ENCODE measurements at places on chromosomes 12 and 14. TPM values are rescaled to one million over a fixed set of nuclear protein-coding genes. Genes with fewer than 3 reads are reported as not detected.
A peak's percentile ranks its signal among the peaks of the same experiment; 100 is the strongest.

PTGDR gene
- 0.66 TPM for total RNA-seq

DNA sequence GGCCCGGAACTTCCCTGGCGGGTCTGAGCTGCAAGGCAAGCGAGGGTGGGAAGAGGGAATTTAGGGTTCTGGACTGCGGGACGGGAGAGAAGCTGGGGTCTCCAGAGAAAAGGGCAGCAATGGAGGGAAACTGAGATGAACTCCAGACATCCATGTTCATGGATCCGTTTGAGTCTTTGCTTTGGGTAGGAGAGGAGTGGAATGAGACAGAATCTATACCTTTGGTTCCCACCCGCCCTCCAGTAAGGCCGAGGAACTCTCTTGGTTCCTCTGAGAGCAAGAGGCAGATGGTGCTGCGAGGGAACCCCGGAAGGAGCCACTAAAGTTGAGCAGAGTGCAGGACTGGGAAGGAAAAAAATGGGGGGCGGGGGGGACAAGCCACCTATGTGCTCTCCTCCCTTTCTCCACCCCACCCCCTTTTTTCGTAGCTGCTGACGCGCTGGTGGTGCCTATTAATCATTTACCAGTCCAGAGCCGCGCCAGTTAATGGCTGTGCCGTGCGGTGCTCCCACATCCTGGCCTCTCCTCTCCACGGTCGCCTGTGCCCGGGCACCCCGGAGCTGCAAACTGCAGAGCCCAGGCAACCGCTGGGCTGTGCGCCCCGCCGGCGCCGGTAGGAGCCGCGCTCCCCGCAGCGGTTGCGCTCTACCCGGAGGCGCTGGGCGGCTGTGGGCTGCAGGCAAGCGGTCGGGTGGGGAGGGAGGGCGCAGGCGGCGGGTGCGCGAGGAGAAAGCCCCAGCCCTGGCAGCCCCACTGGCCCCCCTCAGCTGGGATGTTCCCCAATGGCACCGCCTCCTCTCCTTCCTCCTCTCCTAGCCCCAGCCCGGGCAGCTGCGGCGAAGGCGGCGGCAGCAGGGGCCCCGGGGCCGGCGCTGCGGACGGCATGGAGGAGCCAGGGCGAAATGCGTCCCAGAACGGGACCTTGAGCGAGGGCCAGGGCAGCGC lies 1.2 kb downstream of the SSTR1 start:
- DNase-seq = no peak

DNA sequence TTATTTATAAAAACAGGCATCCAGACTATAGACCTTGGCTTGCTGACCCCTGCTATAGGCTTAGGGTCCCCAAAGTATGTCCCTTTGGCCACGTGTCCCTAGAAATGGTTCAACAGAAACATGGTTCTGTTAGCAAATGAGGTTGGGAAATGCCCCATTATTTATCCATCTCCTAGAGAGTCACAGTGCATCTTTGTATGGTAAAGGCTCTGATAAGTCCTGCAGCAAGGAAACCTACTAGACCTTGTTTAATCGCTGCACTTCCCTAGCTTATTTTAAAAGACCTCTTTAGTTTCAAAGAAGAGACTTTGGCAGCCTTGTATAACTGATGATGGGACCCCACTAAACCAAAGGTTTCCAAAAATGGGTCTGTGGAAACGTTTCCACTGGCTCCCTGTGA lies 471.5 kb downstream of the MED13L start:
- no peak for DNase-seq

GRCh38 chr12:66210840-66211239 lies 21.8 kb downstream of the IRAK3 start:
- no peak for DNase-seq

ACSM4 gene
- not detected for total RNA-seq

- DNase-seq = no peak
Measured at GRCh38 chr14:85358136-85358785, 171.7 kb upstream of the FLRT2 start.

GRCh38 chr12:18054925-18055619 lies 34.9 kb downstream of the RERGL start:
- no peak for DNase-seq

DNA sequence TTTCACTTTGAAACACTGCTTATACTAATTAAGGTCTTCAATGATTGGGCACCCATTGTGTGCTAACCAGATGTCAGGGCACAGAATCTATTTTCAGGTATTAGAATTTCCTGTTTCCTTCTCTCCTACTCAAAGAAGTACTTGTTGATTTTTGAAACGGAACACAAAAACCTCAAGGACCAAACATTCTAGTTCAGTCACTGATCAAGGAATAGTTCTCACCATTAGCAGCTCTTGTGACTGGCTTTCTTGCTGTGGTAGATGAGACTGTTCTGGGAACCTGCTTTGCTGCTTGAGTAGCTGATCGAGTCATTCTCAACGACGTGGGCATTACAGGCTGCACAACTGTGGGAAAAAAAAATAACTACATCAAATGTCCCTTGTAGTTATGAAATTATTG lies 11.0 kb downstream of the DLGAP5 start:
- no peak for DNase-seq

MFAP5 gene
- 33.3 TPM for total RNA-seq

CCDC177 gene
- total RNA-seq = not detected

DNA sequence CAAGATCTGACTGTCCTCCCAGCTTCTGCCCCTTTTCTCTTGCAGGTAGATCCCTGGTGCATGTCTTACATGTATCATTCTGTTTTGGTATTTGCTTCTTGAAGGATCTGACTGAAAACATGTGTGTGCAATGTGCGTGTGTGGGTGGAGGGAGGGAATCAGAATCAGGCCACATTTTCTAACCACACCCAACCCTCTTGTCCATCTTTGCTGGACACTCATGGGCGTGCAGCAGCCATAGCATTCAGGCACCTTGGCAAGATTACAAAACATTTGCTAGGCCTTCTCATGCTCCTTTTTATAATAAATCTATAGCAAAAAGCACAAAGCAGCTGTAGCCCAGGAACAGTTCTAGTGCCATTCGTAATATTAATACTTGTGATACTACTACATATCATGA lies 233.6 kb upstream of the E2F7 start:
- DNase-seq = no peak

GRCh38 chr12:115916910-115917668 lies 360.4 kb downstream of the MED13L start:
- DNase-seq = peak; percentile 65

GRCh38 chr12:57893431-57894353 lies 47.2 kb upstream of the CTDSP2 start:
- peak; percentile 100 for DNase-seq

COCH gene
- total RNA-seq = 15.1 TPM

NEUROD4 gene
- not detected for total RNA-seq

PLA2G1B gene
- not detected for total RNA-seq

- peak; percentile 89 for DNase-seq
Measured at GRCh38 chr12:96233168-96233567, 39.0 kb downstream of the ELK3 start.

GRCh38 chr14:102088012-102088792 lies 1.4 kb upstream of the HSP90AA1 start:
- DNase-seq = peak; percentile 80

SLC2A14 gene
- total RNA-seq = 1.4 TPM

GPR137C gene
- total RNA-seq = 0.49 TPM

DNA sequence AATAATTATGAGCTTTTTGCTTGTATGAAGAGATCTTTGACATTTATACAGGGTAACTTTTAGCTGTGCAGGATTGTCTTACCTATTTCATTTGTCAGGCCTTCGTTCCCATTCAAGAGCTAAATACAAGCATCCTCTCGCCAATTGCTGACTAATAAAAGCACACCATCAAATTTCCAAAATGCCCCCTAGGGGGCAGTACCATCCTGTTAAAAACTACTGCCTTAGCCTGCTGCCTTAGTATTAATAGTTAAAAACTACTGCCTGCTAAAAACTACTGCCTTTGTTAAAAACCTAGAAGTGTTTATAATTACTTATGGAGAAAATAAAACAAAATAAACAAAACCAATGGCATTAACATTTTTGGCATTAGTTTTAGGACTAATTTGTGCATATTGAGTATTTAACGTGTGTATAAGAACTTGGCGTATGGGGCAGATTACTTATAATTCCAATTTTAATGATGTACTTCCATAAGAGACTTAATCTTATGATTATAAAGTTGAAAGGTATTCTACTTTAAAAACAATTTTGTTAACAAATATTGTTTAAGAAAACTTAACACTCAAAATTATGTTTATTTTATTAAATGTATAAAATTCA lies 3.0 kb upstream of the IFI27L2 start:
- no peak for DNase-seq

SLC17A8 gene
- total RNA-seq = not detected

FGD6 gene
- 56.6 TPM for total RNA-seq

NAV3 gene
- 9.3 TPM for total RNA-seq

ESRRB gene
- not detected for total RNA-seq

GRCh38 chr14:56122301-56122700 lies 4.1 kb downstream of the PELI2 start:
- DNase-seq = no peak

DIO2 gene
- total RNA-seq = 0.83 TPM

GRCh38 chr14:55309761-55310365 lies 38.6 kb downstream of the FBXO34 start:
- DNase-seq = no peak

- DNase-seq = no peak
Measured at GRCh38 chr14:104445832-104446381, 133.7 kb upstream of the C14orf180 start.
